Body of pancreas (tissue), 4 donors: ENCODE measurements at places on chromosomes 4 and X.

GRCh38 chr4:4560136-4560535 is 18.3 kb upstream of the STX18 start:
- H3K27me3 ChIP-seq: no peaks in the 10 kb centered on the region
- DNase-seq: no peak
- no peak overlapping the region for H3K4me3 ChIP-seq

- no peaks in the 10 kb centered on the region for H3K36me3 ChIP-seq
- no peaks in the 10 kb centered on the region for H3K4me1 ChIP-seq
- DNase-seq: no peak
Measured at GRCh38 chr4:184265546-184266351, 48.1 kb upstream of the ENPP6 start.

GRCh38 chr4:1359144-1359501 is 12.1 kb downstream of the UVSSA start:
- no peak overlapping the region for H3K27ac ChIP-seq
- no peaks in the 10 kb centered on the region for H3K36me3 ChIP-seq
- H3K4me1 ChIP-seq: no peaks in the 10 kb centered on the region

DNA sequence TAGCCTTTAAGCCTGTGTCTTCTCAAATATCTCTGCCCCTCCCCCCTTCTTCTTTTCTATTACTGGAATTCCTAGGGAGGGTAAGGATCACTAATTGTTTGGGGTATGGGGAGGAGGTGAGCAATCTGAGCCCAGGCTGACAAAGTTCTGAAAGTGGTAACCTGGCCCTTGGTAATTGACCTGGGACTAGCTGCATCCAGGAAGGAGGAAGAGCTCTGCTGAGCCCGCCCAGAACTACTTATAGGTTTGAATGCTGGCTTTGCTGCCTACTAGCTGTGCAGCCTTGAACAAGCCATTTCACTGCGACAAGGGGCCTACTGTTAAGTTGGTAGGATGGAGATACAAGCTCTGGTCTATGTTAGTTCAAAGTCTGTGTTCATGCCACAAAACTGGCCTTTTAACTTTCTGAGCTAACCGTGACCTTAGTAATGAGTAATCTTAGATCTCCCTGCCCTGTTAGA is 37.8 kb downstream of the DGKK start:
- no peaks in the 10 kb centered on the region for H3K36me3 ChIP-seq
- no peak overlapping the region for H3K27ac ChIP-seq
- no peak for DNase-seq
- no peak overlapping the region for H3K4me3 ChIP-seq
- no peaks in the 10 kb centered on the region for H3K4me1 ChIP-seq

- H3K4me3 ChIP-seq: no peak overlapping the region
- H3K4me1 ChIP-seq: no peaks in the 10 kb centered on the region
- H3K36me3 ChIP-seq: no peaks in the 10 kb centered on the region
Measured at GRCh38 chr4:960140-960635, 13.2 kb downstream of the DGKQ start.

- no peaks in the 10 kb centered on the region for H3K27me3 ChIP-seq
- DNase-seq: no peak
- no peak overlapping the region for H3K4me3 ChIP-seq
- no peaks in the 10 kb centered on the region for H3K36me3 ChIP-seq
- H3K27ac ChIP-seq: no peak overlapping the region
Measured at GRCh38 chrX:7077241-7078230, 70.0 kb upstream of the STS start.

DNA sequence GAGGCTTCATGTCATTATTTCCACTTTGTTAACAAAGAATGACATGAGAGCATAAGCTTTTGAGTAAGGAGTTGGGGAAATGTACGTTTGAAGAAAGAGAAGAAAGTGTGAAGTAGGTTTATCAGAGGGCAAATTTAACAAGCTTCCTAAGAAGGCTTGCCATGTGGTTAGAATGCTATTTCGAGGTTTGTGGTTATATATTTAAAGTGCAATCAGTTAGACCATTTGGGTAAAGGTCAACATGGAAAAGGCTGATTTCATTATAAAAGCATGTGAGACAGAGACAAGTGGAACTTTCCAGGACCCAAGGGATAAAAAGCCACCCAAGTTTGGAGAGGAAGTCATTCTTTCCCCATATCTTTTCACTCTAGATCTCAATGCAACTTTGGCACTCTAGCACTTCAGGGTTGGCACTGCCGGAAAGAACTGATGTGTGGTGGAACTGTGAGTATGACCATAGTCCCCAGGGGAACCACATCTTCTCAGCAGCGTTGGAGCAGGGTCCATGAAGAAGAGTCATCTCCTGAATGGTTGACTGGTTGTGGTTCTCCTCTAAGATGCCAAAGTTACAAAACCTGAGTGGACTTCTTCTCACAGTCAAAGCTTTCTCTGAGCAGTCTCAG is 529.9 kb downstream of the MID1IP1 start:
- H3K36me3 ChIP-seq: no peaks in the 10 kb centered on the region
- no peaks in the 10 kb centered on the region for H3K27me3 ChIP-seq
- H3K27ac ChIP-seq: no peak overlapping the region

DNA sequence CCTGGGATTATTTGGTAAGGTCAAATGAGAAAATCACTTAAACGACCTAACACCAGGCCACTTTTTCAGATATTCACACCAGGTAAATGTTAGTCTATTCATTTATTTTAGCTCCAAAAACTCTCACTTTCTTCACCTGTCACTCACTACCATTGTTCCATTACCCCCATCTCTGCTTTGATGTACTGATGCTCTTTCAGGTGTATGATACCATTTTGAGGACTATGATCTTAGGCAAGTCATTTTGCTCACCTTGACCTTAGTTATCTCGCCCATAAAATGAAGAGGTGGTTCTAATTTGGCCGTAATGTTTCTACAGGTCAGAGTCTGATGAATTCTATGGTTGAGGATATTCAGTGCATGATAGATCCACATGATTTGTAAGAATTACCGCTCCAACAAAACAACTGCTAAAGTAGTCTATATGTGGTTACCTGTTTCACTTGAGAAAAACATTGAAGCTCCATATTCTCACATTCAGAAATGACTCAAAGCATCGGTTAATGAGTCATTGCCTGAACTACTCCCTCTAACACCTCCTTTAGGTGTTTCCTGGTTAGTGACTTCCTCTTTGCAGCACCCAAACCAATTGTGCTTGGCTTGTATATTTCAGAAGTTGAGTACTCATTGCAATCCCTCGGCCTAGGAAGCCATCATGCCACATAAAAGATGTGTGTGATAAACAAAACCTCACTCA is 4.5 kb downstream of the DTHD1 start:
- no peak overlapping the region for H3K27ac ChIP-seq
- no peaks in the 10 kb centered on the region for H3K36me3 ChIP-seq
- no peaks in the 10 kb centered on the region for H3K27me3 ChIP-seq
- H3K4me1 ChIP-seq: no peaks in the 10 kb centered on the region

GRCh38 chr4:1297023-1297395 is 7.3 kb downstream of the MAEA start:
- peaks cover 46% of the 10 kb centered on the region for H3K4me1 ChIP-seq
- H3K27me3 ChIP-seq: no peaks in the 10 kb centered on the region
- no peak overlapping the region for H3K4me3 ChIP-seq
- no peak for DNase-seq
- no peaks in the 10 kb centered on the region for H3K36me3 ChIP-seq

DNA sequence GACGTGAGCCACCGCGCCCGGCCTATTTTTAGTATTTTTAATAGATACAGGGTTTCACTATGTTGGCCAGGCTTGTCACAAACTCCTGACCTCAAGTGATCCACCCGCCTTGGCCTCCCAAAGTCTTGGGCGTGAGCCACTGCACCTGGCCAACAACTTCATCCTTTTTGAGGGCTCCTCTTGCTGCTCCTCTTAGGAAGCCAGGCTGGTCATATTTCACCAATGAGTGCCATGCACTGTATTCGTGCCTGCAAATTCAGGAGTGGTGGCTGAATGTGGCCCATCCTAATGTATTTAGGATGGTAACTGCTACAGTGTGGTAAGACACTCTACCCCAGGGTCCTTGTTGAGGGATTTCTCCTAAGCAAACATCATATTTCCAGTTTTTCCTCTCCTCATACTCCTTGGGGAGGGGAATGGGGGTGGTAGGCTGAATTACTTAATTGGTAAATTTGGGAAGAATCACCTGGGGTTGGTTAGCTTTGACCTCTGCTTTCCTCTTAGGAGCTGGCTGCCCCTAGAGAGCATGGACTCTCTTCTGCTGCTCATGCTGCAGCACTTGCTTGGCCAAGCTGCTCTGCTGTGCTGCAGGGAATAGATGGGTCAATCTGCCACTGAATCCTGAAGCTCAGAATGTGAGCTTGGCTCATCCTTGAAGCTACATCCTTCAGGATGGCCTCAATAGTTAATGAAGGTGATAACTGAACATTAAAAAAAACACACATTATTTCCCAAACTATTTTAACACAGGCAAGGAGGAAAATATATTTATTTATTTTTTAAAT is 167.4 kb downstream of the HS3ST1 start:
- no peaks in the 10 kb centered on the region for H3K27me3 ChIP-seq
- no peak for DNase-seq
- H3K4me1 ChIP-seq: no peaks in the 10 kb centered on the region
- H3K4me3 ChIP-seq: no peak overlapping the region
- H3K36me3 ChIP-seq: no peaks in the 10 kb centered on the region

DNA sequence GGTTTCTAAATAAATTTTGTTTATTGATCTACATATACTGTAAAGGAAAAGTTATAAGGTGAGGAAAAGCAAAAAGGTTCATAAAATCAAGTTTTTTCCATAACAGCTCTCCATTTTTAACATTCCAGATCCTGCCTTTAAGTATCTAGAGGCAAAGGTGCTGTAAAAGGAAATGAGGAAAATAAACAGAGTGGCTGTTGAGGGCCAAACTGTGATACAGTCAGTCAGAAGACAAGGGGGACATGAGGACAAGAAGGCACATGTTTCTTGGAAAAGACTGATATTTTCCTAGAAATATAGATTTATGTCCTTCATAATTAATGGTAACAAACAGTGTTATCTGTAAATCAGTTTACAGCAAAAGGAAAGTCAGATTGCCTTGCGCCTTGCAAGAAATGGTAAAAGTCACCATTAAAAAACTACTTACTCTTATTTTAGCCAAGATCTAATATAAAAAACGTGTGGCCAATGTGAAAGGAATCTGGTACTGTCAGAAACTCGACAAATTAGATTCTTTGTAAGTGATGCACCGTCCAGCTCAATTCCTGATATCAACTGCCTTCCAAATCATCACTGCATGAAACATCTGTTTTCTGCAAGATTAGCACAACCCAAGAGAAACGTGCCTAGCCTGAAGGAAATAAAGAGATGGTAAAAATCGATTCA is 34.0 kb upstream of the VEGFD start:
- H3K27ac ChIP-seq: no peak overlapping the region
- no peaks in the 10 kb centered on the region for H3K4me1 ChIP-seq
- DNase-seq: no peak
- H3K36me3 ChIP-seq: no peaks in the 10 kb centered on the region
- no peak overlapping the region for H3K4me3 ChIP-seq

DNA sequence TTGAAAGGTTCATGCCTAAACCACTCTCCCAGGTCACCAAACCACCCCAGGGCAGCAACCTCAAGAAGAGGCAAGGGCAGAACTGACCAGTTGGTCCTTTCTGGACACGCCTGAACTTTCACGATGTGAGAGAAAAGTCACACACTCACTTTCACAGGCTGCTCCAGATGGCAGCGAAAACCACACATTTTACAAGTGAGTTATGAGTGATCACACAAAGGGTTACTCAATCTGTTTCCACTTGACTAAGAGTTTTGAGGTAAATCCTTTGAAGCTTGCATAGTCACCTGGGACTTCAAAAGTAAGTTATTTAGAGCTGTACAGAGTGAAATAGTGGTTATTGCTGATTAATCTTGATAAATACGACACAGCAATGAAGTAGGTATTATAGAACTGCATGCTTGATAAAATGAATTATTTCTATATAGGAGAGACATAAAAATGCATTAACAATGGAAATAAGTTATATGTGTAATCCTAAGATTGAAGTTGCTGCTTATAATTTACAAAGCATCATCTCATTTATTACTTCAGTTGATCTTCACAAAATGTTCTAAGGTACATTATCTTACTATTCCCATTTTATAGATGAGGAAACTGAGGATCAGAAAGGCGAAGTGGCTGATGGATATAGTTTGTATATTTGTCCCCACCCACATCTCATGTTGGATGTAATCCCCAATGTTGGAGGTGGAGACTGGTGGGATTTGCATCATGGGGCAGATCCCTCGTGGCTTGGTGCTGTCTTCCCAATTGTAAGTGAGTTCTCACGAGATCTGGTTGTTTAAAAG is 103.0 kb upstream of the KLF3 start:
- no peak for DNase-seq
- H3K27me3 ChIP-seq: no peaks in the 10 kb centered on the region
- no peak overlapping the region for H3K4me3 ChIP-seq
- H3K36me3 ChIP-seq: no peaks in the 10 kb centered on the region

GRCh38 chr4:77354550-77354949 is 197.5 kb downstream of the CCNG2 start:
- no peak for DNase-seq
- no peaks in the 10 kb centered on the region for H3K36me3 ChIP-seq
- H3K4me3 ChIP-seq: no peak overlapping the region
- no peaks in the 10 kb centered on the region for H3K4me1 ChIP-seq

- H3K4me1 ChIP-seq: no peaks in the 10 kb centered on the region
- no peak overlapping the region for H3K4me3 ChIP-seq
- no peaks in the 10 kb centered on the region for H3K27me3 ChIP-seq
- H3K27ac ChIP-seq: no peak overlapping the region
- DNase-seq: no peak
Measured at GRCh38 chr4:108191269-108191914, 22.7 kb upstream of the LEF1 start.

GRCh38 chr4:172996571-172997216 is 171.9 kb upstream of the GALNT7 start:
- no peak overlapping the region for H3K27ac ChIP-seq
- no peak for DNase-seq
- H3K4me3 ChIP-seq: no peak overlapping the region
- H3K36me3 ChIP-seq: no peaks in the 10 kb centered on the region
- no peaks in the 10 kb centered on the region for H3K4me1 ChIP-seq

- no peak for DNase-seq
- H3K36me3 ChIP-seq: no peaks in the 10 kb centered on the region
- H3K4me3 ChIP-seq: no peak overlapping the region
- no peaks in the 10 kb centered on the region for H3K27me3 ChIP-seq
- H3K4me1 ChIP-seq: no peaks in the 10 kb centered on the region
Measured at GRCh38 chrX:791479-792034, 161.0 kb downstream of the SHOX start.

DNA sequence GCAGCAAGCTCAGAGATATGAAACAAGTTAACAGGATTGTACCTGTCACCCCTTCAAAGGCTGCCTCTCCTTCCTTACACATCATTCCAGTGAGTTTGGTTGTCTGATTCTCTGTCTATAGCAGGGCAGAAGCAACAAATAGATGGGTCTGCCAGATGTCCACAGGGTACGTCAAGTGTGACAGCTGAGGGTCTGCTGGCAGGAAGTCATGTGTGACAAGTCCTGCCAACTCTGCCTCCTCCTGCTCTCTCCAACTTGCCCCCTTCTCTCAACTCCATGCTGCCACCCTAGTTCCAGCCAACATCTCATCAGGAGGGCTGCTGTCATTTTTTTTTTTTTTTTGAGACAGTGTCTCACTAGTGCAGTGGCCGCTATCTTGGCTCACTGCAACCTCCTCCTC is 109.2 kb downstream of the NSUN7 start:
- H3K27ac ChIP-seq: no peak overlapping the region
- no peaks in the 10 kb centered on the region for H3K27me3 ChIP-seq
- H3K36me3 ChIP-seq: no peaks in the 10 kb centered on the region
- peaks cover 7% of the 10 kb centered on the region for H3K4me1 ChIP-seq
- no peak for DNase-seq
